ENCODE measurements at places on chromosomes 1 and 21.

- DNase-seq: no peak
Observed at GRCh38 chr1:219910716-219911115, 17.6 kb downstream of the SLC30A10 start.

DNA sequence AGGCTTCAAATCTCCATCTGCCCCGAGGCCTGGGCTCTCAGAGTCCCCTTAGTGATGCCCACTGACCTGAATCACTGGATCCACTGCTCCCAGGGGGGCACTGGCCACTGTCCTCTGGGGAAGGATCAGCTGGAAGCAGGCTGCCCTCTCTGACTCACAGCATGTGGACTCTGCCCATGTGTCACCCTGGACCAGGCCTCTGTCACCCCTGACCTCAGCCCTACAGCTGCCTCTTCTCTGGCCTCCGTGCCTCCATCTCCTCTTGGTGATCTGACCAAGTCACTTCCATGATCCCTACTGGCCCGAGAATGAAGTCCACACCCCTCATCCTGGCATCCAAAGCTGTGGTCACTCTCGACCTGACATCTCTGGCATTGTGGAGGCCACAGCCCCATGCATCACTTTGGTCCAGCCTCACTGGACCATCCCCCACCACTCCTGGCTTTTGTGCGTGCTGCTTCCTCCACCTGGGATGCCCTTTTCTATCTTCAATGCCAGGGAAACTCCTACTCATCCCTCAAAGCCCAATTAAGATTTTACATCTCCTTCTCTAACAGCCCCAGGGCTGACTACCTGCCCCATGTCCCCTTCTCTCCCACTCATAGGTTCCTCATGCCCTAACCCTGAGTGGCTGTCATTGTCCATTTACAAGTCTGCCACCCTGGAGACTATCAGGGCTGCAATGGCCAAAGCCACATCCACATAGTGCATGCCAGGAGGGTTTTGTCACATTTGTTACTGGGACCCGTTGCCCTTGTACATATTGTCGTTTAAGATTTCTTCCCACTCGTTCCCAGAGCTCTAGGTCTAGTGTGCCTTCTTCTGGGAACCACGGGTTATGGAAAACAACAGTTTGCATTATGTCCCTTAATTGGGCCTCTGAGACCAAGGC lies 685.0 kb downstream of the MATN1 start:
- DNase-seq: no peak

GRCh38 chr21:31255896-31256295 lies 88.2 kb downstream of the TIAM1 start:
- DNase-seq: no peak

- no peak for DNase-seq
Observed at GRCh38 chr1:108513044-108513415, 46.9 kb upstream of the EEIG2 start.

DNA sequence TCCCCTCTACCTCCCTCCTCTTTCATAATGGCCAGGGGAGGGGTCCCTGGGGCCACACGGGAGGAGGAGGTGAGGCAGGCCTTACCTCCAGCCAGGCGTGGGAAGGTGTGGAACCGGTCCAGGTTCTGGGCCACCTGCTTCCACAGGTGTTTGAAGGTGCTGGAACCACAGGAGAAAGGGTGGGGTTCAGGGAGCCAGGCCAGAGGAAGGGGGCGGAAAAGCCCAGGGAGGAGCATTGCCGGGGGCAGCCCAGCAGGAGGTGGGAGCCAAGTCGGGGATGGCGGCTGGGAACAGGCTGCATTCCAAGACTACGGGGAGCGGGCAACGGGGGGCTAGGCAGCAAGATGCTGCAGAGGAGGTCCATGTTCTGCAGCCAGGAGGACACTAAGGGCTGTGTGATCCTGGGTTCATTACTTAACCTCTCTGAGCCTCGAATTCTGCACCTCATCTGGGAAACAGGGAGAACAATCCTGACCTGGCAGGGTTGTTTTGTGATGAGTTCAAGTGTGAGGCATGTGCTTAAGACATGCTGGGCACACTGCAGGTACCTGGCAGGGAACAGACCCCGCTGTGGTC lies 19.8 kb upstream of the TAS1R2 start:
- no peak for DNase-seq

- no peak for DNase-seq
Observed at GRCh38 chr1:150168960-150169601, 19.4 kb downstream of the PLEKHO1 start.

- DNase-seq: no peak
Observed at GRCh38 chr1:156582388-156583017, 3.0 kb downstream of the TTC24 start.

GRCh38 chr1:236345728-236346127 lies 48.4 kb upstream of the EDARADD start:
- no peak for DNase-seq

GRCh38 chr1:72634946-72635345 lies 352.6 kb upstream of the NEGR1 start:
- no peak for DNase-seq

DNA sequence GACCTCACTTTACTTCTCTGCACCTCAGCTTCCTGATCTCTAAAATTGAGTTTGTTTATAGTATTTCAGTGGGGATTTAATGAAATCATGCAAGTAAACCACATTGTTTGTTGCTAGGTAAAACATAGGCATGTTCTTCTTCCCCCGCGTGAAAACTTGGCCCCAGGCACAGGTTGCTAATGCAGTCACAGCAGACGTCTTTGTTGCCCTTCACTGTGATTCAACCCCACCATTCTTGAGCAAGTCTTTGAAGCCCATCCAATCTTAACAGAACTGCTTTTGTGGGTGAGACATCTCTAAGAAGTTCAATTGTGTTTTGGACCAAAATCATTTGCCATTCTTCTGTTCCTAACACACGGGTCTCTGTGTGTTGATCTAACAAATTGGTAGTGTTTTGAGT lies 185.5 kb downstream of the ZNF281 start:
- DNase-seq: no peak

GRCh38 chr1:72637593-72637992 lies 355.3 kb upstream of the NEGR1 start:
- no peak for DNase-seq
